Mucosa of gallbladder (tissue), 1 donor: ENCODE measurements at places on chromosomes 5 and 9.
A peak's percentile ranks its signal among the peaks of the same experiment; 100 is the strongest.

DNA sequence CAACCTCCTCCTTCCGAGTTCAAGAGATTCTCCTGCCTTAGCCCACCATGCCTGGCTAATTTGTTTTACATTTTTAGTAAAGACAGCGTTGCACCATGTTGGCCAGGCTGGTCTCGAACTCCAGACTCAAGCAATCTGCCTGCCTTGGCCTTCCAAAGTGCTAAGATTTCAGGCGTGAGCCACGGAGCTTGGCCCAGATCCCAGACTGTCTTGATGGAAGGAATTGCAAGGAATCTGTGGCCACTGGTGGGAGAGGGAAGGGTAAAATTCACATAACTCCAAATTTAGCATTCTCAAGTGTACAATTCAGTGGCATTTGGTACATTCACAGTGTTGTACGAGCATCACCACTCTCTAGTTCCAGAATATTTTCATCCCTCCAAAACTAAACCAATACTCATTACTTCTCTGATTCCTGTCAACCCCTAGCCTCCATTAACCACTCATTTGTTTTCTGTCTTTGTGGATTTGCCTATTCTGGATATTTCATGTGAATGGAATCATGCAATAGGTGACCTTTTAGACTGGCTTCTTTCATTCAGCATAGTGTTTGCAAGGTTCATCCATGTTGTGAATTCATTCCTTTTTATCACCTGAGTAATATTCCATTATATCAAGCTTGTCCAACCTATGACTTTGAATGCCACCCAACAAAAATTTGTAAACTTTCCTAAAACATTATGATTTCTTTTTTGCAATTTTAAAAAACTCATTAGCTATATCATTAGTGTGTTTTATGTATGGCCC lies 8.9 kb upstream of the MYO10 start:
- no peak for DNase-seq

DNA sequence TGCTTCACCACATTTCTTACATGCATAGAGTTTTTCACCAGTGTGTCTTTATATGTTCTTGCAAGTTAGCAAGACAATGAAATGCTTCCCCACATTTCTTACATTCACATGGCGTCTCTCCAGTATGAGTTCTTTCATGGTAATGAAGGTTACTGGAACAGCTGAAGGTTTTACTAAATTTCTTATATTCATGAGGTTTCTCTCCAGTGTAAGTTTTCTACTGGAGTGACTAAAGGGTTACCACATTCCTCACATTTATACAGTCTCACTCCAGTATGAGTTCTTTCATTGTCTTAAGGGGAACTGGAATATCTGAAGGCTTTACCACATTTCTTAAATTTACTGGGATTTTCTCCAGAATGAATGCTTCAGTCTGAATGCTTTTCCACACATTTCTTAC lies 350.3 kb downstream of the MAT2B start:
- no peak for DNase-seq

GRCh38 chr5:11719888-11720481 lies 184.3 kb downstream of the CTNND2 start:
- DNase-seq: peak; percentile 69

GRCh38 chr5:133846478-133847226 lies 121.8 kb downstream of the C5orf15 start:
- no peak for DNase-seq
